Esophagus muscularis mucosa (tissue), 4 donors: ENCODE measurements at places on chromosomes 12 and 14.

DNA sequence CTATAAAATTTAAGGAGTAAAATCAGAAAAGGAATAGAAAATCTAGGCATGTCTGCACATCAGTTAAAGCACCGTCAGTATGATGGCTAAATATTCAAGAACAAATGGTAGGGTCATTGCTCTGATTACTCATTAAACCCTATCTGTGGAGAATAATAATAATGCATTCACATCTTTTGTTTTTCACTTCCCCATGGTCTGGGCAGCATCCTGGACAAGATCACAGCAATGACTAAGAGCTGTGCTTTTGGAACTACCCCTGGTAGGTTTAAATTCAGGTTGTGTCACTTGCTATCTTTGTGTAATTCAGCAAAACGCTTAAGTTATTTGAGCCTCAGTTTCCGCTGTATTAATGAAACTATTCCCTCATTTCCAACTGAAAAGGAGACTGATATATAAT is 33.1 kb downstream of the C12orf42 start:
- DNase-seq = no peak

DNA sequence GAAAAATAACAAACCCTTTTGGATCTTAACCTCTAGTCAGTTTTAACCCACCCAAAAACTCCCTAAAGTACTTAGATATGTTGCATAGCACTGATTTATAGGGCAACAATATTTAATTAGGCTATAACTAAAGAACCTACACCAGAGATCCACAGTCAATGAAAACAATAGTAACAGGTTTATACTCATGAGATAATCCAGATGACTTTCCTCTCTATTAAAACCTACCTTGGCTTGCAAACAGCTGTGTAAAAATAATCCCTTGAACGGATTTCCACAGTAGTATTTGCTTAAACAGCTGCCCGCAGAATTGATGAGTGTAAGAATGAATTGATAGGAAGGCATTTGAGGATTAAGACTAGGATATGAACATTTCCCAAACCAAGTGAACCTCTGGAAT is 104.3 kb upstream of the PTPRR start:
- DNase-seq = no peak

GRCh38 chr12:98656289-98657101 is 11.4 kb downstream of the APAF1 start:
- DNase-seq = no peak

DNA sequence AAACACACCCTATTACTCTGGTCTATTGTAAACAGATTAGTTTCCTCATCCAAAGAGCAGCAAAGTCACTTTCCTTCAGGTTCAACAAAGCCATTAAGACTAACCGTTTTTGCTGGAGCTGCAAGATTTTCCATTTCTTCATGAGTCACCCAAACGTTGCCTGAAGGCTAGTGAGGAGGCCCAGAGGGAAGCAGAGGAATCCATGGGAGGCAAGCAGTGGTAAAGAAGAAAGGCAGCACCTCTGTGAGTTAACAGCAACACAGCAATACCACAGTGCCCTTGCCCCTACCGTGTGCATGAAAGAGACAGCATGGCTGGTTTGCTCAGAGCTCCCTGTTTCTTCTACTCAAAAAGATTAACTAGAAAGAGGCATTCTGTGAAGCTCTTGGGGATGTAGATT is 206.3 kb downstream of the ACSS3 start:
- DNase-seq = no peak

DNA sequence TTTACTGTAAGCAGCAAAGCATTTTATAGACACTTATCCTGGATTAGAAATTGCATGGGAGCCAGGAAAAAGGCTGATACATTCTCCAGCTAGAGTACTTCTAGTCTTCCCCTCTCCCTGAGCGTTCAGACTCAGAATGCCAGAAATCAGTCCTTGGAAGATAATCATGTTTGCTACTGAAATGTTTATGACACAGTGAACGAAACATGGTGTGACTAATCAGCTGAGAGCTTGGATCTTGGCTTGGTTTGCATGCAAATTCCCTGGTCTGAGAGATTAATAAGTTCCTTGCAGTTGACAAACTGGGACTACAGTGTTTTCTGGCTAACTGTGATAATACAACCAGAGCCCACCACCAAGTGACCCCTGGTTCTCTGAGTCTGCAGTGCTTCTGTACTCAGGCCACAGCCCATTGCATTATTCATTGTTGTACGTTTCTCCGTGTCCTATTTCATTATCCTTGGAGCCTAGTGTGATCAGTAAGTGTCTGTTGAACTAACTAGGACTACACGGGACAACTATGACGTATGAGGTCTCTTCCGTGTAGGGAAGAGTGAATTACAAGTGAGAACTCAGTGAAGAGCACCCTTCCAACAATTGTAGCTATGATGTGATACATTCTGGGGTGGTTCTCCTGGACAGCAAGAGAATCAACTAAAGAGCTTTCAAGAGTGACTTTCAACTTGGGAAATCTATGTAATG is 34.6 kb upstream of the EVL start:
- no peak for DNase-seq

- DNase-seq = no peak
Observed at GRCh38 chr12:46164186-46164761, 104.6 kb downstream of the SLC38A1 start.

GRCh38 chr12:40874868-40875267 is 182.6 kb downstream of the CNTN1 start:
- DNase-seq = no peak

DNA sequence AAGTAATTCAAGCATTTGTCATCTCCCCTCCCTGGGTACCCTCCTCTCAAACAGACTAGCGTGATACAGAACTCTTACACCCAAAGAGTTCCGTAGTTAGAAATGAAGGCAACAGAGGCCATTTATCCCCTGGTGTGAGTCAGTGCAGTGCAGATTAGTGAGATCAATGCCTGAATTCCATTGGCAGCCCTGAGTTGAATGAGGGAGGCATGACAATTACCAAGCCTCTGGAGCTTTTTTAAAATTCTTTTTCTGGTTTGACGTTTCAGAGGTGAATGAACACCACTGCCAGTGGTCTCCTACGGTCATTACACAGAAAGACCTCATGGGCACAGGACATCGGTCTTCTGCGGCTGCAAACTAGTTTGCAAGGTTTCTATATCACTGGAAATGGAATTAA is 94.4 kb downstream of the PRIMA1 start:
- DNase-seq = peak; percentile 10

DNA sequence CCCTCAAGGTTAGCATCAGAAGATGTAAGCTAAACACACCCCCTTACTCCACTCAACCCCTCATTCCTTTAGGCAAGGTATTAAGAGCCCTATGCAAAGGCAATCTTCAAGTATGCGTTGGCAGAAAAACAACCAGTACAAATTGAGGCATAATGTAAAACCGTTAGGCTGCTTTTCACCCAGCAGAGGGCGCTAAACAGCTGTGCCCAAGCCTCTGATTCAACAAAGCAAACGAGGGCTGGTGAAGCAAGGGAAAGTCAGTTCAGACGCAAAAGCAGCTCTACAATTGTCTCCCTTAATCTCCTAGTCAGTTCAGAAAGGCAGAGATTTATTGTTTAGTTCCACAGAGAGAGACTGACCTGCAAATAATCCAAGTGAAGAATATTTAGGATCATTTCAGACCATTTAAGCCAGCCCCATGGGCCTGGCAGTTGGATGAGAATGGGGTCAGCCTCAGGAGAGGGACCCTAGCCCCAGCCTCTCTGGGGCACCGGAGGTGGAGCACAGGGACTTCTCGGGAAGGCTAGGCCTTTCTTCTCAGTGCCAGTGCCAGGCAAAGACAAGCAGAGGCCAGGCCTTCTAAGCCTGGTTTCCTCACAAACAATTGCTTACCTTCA is 23.5 kb downstream of the DCAF5 start:
- DNase-seq = no peak

DNA sequence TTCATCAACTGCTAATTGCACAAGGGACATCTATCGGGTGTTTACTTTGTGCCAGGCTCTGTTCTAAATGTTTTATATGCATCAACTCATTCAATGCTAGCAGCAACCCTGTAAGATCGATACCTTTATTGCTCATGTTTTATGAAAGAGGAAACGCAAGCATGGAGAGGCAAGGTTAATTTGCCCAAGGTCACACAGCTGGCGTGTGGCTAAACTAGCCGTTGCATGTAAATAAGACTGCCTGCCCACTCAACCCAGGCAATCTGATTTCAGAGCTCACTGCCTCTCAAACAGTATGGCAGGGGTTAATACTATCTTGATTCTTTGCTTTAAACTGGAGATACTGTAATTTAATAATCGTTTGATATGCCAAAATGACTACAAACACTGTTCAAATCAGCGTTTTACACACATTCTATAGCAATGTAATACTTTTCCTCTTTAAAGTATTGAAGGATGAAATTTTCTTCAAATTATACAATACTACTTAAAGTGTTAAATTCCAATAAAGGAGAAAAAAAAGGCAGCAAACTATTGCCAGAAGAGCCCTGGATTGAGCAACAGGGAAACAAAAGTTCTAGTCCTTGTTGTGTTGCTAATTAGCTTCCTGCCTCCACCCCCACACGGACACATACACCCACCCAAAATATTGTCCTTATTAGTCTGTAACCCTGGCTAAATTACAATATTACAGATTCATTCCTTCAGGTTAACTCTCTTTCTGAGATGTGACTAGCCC is 39.1 kb upstream of the DHRS7 start:
- DNase-seq = no peak

GRCh38 chr12:4277857-4278256 is 4.3 kb downstream of the CCND2 start:
- DNase-seq = peak; percentile 53

DNA sequence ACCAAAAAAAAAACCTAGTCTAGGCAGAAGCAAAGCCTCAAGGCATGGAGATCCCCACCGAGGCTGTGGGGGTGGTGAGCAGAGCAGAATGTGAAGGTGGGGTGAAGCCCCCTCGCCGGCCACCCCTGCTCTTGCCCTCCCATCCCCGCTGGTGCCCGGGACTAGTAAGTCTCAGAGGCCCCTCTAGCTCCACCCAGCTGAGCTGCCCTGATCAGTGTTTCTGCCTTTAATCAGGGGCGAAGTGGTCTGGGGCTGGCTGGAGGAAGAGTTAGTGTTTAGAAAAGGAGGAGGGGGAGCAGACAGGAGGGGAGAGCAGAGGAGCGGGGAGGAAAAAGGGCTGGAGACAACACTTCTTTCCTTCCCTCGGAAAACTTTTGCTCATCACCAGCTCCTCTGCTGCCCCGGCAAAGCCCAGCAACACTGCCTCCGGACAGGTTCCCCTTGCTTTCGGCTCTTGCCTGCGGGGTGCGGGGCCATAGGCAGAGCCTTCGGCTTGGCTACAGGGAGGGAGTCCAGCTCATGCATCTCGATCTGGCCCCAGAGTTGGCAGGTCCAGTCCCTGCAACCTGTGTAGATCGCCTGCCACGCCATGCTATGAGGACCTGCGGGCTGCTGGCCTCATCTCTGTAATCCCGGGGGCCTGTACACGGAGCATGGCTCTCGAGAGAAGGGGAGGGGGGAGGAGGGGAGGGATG is 3.4 kb upstream of the DLK1 start:
- no peak for DNase-seq

DNA sequence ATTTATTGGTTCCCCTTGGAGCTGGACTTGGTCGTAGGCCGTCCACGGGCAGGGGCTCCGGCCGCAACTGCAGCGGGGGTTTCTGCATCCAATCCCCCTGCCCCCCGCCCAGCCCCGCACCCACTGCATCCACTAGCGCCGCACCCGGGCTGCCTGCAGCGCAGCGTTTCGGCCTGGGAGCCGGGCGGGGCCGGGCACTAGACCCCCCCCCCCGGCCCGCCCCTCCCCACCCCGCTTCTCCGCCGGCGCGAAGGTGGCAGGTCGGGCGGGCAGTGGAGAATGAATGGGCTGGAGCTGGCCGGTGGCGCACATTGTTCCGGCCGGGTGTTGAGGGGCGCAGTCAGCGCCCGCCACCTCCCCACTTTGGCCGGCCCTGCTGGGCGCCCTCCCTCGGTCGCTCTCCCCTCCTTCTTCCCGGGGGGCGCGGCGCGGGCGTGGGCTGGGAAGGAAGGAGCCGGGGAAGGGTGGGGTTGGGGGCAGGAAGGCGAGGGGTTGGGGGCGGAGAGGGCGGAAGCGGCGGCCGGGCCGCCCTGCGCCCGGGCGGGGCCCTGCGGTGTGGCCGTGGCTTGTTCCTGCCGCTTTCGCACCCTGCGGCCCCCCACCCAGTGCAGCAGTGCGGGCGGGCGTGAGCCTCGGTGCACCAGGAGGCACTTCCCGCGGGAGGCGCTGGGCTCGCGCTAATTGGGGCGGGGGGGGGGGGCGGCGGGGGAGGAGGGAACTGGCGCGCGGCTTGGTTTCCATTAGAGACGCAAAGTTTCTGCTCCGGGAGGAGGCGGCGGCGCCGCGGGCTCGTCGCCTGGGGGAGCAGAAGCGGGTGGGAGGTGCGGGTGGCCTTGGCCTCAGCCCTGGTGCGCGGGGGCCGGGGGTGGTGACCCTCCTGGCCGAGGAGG is 841 bp downstream of the CALM1 start:
- no peak for DNase-seq

- DNase-seq = no peak
Observed at GRCh38 chr12:122067966-122068365, 10.6 kb upstream of the MLXIP start.

DNA sequence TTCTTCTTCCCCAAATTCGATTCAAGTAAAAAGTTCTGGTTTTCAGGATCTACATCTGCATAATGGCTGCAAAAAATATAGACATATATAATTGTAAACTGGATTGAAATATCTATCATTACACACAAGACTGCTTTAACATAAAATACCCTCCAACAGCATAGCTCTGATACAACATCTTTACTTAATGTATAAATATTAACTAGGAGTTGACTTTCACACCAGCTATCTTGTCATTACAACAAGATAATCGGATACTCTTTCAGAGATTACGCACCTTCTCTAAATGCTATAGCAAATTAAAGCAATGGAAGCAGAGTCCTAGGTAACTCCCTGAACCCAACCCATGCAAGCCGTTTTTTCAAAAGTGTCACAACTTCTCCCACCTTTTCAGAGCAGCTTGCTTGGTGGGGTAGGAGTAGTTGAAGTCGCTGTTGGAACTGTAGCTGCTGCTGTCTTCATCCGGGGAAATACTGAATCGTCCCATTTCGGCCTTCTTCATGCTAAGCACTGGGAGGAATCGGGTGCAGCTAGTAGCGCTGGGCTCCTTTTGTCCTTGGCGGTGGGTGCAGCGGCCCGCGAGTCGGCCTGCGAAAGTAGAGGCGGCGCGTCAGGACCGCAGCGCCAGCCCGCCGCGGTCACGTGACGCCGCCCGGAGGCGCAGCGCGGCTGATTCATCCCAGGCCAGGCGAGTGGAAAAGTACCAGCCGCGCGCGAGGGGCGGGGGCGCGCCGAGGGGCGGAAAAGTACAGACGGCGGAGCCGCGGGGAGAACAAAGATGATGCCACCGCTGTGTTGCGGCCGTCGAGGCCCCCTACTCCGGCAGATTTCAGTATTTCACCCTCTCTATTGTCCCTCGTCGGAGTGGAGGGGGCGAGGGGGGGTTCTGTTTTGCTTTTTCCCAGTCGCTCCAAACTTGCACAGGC is 1.5 kb downstream of the SLC38A2 start:
- DNase-seq = no peak
